ENCODE measurements at places on chromosomes 7 and 10. TPM values are rescaled to one million over a fixed set of nuclear protein-coding genes. Genes with fewer than 3 reads are reported as not detected.

The PLXDC2 gene
- total RNA-seq = 30.4 TPM

The SPDYE6 gene
- not detected for total RNA-seq

The ELMO1 gene
- 1.6 TPM for total RNA-seq

The GPR15LG gene
- not detected for total RNA-seq

The TDRD1 gene
- total RNA-seq = not detected

The HOXA9 gene
- total RNA-seq = 87.0 TPM

The MYH16 gene
- 1.1 TPM for total RNA-seq

The SLC26A3 gene
- not detected for total RNA-seq

The H2AZ2 gene
- total RNA-seq = 105 TPM

The ANKRD61 gene
- not detected for total RNA-seq

The MTERF1 gene
- total RNA-seq = 5.7 TPM

The STEAP4 gene
- not detected for total RNA-seq

The PARP12 gene
- 22.7 TPM for total RNA-seq

The GIMAP6 gene
- not detected for total RNA-seq

The SPDYE11 gene
- total RNA-seq = not detected

The SYPL1 gene
- 40.2 TPM for total RNA-seq

The DDC gene
- not detected for total RNA-seq

The METTL27 gene
- total RNA-seq = 10.8 TPM

The C10orf143 gene
- 1.6 TPM for total RNA-seq

The VTI1A gene
- total RNA-seq = 17.6 TPM

The VWDE gene
- total RNA-seq = 0.38 TPM

The ADCYAP1R1 gene
- total RNA-seq = not detected

The CADPS2 gene
- total RNA-seq = 6.4 TPM

The NYAP1 gene
- 4.2 TPM for total RNA-seq

The KIAA1549 gene
- total RNA-seq = 5.4 TPM

The IQUB gene
- total RNA-seq = 0.89 TPM

The COBL gene
- total RNA-seq = 0.49 TPM

All from mesangial cell (primary cell).